Epithelial cell of esophagus (primary cell): ENCODE measurements at places on chromosomes 11 and 22.

DNA sequence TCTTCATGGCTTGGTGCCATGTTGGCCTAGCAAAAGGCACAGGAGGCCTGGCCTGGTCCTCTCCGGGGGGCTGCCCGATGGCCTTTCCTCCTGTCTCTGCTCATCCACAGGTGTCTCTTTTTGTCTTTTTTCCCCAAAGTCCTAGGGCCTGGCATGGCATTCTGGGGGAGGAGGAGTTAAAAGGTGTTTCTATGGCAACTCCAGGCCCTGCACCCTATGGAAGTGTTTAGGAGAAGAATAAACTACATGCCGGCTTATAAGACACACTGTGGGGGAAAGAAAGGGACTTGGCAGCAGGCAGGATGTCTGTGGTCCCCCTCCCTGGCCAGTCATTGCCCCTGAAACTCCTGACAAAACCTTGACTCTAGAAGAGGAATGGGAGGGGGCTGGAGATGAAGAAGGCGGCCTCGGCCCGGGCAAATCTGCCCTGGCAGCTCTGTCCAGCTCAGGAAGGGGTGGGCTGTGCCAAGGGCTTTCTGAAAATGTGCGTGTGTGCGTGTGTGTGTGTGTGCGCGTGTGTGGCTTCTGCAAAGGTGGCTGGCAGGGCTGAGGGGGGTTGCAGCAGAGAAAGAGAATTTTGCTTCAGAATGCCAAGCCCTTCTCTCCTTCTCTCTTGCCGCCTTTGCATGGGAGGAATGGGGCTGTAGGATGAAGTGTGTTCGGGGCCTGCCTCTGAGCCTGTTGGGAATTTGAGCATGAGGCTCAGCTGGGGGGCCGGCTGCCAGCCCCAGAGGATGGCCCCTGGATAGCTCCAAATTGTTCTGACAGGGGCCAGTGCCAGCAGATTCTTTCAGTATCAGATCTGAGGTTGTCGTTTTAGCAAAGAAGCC is 3.2 kb downstream of the TIMP3 start:
- no peak for DNase-seq

- peak; percentile 44 for DNase-seq
Observed at GRCh38 chr22:20591660-20592310, 84.4 kb downstream of the MED15 start.

DNA sequence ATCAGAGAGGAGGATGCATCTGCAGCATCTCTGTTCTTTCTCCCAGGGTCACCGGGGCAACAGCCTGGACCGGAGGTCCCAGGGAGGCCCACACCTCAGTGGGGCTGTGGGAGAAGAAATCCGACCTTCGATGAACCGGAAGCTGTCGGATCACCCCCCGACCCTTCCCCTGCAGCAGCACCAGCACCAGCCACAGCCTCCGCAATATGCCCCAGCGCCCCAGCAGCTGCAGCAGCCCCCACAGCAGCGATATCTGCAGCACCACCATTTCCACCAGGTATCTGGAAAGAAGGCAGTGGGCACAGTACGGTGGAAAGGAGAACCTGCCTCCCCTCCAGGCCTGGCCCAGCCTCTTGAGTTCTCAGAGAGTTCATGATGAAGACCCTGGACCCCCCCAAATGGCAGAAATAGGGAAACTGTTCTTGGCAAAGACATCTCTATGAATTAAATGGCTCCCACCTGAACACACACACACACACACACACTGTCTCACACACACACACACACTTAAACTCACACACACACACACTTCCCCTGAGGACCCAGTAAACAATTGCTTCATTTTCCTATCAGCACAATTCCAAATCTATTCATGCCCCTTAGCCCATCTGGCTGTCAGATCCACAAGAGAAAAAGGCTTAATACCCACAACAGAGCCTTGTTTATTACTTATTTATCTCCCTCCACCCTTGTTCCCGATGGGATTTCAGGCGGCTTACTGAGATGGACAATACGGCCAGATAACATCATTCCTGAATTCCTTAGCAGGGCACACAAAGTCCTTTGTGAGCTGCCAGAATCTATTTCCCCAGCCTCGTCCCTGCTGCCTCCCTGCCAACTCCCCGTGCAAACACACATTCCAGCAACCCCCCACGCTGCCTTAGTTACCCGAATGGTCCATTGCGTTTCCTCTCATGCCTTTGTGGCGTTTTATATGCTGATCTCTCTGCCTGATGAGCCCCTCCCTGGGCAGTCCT is 8.1 kb downstream of the TMA7B start:
- no peak for DNase-seq

DNA sequence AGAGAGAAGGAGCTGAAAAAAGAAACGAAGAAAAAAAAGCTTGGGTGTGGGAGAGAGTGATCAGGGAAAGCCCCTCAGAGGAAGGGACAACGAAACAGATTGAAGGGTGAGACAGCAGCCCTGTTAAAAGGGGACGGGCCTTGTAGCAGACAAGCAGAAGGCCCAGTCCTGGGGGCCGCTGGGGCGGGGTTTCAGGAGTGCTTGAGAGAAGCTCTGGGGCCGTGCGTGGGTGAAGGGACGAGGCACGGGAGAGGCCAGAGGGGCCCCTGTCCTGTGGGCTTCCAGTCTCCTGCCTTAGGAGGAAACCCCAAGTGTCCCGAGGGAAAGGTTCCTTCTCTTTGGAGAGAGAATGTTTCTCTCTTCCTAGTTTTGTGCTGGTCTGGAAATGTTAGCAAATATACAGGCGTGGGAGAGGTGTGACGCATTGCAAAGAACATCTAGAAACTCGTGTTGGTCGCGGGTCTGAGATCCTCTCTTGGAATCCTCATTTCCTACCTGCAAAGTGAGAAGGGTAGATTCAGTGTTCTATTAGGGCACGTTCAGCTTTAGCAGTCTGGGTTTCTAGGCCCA is 28.6 kb downstream of the ADAMTS15 start:
- DNase-seq: no peak

DNA sequence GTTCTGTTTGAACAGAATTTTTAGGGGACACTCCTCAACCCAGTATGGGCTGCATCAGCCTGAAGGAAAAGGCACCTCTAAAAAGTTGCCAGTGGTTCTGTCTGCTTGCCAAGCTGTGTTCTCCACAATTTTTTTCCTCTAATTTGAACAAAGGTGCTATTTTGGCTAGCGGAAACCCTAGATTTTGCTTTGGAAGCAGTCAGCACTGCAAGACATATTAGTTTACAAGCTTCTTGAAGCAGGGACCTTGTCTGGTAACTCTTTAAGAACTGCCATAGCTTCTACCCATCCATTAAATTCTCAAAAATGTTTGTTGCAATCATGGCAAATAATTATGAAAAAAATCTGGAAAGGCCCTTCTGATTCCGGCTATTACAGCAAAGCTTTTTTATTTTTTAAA is 75.6 kb upstream of the HEPHL1 start:
- DNase-seq: no peak

GRCh38 chr11:112315861-112316739 is 55.4 kb upstream of the PLET1 start:
- no peak for DNase-seq

DNA sequence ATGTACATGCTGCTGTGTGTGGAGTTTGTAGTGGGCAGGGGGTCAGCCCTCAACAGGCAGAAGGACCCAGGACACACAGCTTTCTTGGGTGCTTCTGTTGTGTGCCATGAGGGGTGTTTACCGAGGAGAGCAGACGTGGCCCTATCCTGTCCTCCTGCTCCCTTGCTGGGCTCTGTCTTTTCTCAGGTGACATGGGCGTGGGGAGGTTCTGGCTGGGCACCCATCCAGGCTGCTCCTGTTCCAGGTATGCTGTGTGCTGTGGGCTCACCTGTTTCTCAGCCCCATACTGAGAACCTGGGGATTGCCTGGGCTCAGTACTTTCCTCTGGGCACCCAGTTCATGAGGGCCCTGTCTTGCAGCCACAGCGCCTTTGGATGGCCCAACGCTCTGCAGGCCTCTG is 23.3 kb downstream of the MICALL1 start:
- no peak for DNase-seq

DNA sequence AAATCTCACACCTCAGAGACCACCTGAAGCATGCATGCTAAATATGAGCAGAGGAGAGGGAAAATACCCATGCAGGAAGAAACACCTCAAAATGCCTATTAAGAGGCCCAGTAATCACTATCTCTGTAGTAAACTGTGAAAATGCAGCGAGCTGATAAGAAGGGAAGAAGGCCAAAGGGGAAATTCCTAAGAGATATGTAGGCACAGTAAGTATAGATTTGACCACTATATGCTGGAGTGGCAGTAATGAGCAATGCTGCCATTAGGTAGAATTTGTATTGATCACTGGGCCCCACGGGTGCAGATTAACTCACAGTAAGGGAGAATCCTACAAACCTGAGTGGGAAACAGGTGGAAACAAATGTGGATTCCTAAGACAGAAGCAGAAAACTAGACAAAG is 1813.1 kb upstream of the RAG2 start:
- DNase-seq: no peak

DNA sequence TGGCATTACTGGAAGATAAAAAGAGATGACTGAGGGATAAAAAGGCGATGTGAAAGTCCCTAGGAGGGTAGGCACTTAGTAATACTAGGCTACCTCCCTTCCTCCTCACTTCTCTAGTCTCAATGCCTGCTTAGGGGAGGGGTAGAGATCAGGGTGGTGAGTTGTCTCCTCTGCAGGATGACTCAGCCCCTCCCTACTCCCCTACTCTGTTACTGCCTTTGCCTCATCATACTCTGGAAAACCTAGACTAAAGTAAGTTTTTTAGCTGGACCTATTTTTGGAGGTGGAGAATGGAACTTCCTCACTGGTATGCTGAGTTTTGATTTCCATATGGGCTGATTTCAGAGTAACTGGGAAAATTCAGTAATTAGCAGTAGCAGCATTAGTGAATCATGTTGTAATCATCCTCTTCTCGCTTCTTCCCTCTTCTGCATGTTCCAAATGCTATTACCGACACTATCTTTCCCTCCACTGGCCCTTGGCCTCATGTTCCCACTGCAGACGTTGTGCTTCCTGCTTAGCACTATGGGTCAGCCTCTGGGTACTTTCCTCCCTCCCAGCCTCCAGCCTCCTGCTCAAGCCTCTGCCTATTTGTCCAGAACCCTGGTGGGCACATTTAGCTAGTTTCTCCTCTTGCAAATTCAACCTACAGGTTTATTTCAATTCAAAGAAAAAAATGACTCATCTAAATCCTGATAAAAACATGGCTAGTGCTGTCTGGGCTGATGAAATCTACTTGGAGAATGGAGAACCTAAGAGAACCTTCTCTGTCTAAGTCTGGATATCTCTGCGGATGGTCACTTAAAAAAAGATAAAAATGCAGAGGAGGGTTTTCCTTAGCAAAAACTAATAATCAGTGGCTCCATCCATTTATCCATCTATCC is 281.7 kb downstream of the ST3GAL4 start:
- peak; percentile 20 for DNase-seq

DNA sequence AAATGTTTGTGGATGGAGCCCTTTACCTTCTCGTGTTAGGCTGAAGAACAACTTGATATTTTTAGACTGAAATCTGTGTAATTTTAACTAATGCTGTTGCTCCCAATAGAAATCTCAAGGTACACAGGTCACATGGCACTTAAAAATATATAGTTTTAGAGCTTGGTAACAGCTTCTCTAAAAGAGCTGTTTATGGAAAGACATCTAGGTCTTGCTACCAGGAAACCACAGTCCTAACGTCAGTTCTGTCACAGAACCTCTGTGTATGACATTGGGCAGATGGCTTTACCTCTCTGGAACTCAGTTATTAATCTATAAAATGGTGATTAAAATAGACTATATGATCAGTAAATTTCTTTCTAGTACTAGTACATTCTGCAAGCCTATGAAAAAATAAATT is 35.4 kb downstream of the PAK1 start:
- no peak for DNase-seq

DNA sequence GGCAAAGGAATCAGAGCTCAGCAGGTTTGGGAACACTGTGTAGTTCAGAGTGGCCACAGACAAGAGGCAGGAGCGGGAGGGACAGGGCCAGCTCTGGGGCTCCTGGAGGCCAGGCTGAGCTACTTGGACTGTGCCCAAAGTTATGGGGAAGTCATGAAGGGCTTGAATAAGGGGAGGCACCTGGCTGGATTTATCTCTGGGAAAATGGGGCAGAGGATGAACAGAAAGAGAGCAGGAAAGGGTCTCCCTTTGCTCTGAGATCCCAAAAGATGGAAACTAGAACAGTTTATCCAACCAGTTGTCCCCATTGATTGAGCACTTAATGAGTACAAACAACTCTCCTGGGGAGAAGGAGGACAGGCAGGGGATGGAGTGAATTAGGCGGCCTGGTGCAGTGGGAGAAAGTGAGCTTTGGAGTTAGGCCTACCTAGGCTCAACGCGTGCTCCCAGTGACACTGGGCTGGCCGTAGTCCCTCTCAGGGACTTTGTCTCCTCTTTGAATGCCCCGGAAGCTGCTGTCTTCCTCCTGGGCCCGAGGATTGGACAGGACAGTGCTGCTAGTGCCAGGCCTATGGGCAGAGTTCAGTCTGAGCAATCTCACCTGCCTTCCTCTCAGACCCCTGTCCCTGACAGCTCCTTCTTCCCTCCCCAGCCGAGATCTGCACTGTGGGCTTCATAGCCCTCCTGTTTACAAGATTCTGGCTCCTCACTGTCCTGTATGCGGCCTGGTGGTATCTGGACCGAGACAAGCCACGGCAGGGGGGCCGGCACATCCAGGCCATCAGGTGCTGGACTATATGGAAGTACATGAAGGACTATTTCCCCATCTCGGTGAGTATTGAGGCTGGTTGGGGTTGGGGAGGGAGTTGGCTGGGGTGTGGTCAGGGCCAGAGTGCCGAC is 2.0 kb downstream of the MOGAT2 start:
- no peak for DNase-seq

- DNase-seq: peak; percentile 47
Observed at GRCh38 chr11:134945993-134946392, 534.0 kb upstream of the B3GAT1 start.

GRCh38 chr11:75867778-75868374 is 52.9 kb downstream of the UVRAG start:
- peak; percentile 61 for DNase-seq

DNA sequence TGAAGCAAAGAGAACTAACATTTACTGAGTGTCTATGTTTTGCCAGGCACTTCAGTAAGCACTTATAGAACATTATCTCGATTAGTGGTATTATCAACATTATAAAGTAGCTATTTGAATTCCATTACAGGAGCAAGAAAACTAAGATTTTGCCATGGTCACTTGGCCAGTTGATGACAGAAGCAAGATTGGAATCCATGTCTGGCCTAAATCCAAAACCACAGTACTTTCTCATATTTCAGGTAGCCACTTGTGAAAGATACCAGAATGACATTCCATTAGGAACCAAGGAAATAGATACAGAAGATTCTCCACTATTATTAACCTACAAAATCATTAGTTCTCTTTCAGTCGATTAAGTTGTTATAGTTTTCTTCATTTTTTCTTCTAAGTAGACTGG is 691.0 kb upstream of the API5 start:
- no peak for DNase-seq

GRCh38 chr11:132590986-132591385 is 941.3 kb downstream of the OPCML start:
- DNase-seq: no peak
